ENCODE measurements at places on chromosomes 12 and 14. TPM values are rescaled to one million over a fixed set of nuclear protein-coding genes. Genes with fewer than 3 reads are reported as not detected.

FAM90A1 gene
- total RNA-seq = not detected

RTL1 gene
- total RNA-seq = under 0.01 TPM

POTEG gene
- total RNA-seq = not detected

ESRRB gene
- under 0.01 TPM for total RNA-seq

CALCOCO1 gene
- 205 TPM for total RNA-seq

NKX2-1 gene
- 0.09 TPM for total RNA-seq

IFNG-AS1 gene
- total RNA-seq = under 0.01 TPM

DLK1 gene
- not detected for total RNA-seq

KCNJ8 gene
- total RNA-seq = 5.5 TPM

KCNA1 gene
- not detected for total RNA-seq

FBLN5 gene
- 15.9 TPM for total RNA-seq

KRT74 gene
- total RNA-seq = not detected

PLEK2 gene
- 2.6 TPM for total RNA-seq

CEBPE gene
- total RNA-seq = 0.16 TPM

BICDL1 gene
- total RNA-seq = not detected

TAC3 gene
- not detected for total RNA-seq

C1S gene
- total RNA-seq = 378 TPM

HOXC12 gene
- total RNA-seq = not detected

DHH gene
- total RNA-seq = 0.17 TPM

IGFBP6 gene
- total RNA-seq = 1,620 TPM

TMEM117 gene
- total RNA-seq = 7.4 TPM

CCNT1 gene
- 16.1 TPM for total RNA-seq

RIPK3 gene
- total RNA-seq = 6.2 TPM

SPIC gene
- total RNA-seq = not detected

MGAT2 gene
- total RNA-seq = 38.1 TPM

STAC3 gene
- total RNA-seq = 0.63 TPM

RNASE13 gene
- total RNA-seq = not detected

USP44 gene
- 10.0 TPM for total RNA-seq

LAG3 gene
- total RNA-seq = 0.09 TPM

SERPINA9 gene
- total RNA-seq = not detected

BTBD7 gene
- total RNA-seq = 16.9 TPM

SRGAP1 gene
- total RNA-seq = 9.3 TPM

LMO3 gene
- total RNA-seq = 2.4 TPM
